NT2/D1 (cell line): ENCODE measurements at places on chromosomes 11 and 22.

DNA sequence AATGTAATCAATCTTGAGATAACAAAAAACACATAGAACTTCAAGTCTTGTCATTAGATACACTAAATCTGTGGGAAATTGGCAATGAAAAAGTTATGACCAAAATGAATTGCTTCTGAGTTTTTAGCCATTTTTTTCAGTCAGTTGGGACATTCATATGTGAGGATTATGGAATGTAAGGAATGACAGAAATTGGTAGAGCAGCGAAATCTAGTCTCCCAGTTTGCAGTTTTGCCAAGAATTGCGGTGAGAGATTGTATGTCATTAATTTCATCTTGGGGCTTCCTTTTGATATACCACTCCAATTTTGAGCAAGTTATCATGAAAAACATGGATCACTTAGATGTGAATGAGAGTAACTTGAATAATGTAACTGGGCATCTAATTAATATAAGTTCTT is 49.9 kb downstream of the SIK2 start:
- DNase-seq: no peak

GRCh38 chr11:106158406-106158805 is 80.9 kb downstream of the AASDHPPT start:
- no peak for DNase-seq

- peak; percentile 39 for DNase-seq
Observed at GRCh38 chr11:112289588-112290492, 29.2 kb upstream of the PLET1 start.

- DNase-seq: peak; percentile 77
Observed at GRCh38 chr11:111982019-111982464, 43.2 kb upstream of the DLAT start.

DNA sequence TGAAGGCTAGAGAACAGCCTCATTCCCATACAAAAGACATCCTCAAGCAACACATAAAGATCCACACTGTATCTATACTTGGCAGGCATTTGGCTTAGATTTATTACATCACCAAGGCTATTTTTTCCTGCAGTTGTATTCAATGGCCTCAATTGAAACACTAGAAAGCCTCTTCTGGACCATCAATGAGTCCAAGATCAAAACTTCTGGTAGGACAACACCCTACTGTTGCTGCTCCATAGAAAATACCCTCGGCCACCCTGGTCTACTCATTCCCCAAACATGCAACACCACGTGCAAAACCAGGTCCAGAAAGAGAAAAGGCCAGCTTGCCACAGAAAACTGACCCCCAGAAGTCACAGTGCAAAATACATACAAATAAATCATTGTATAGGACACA is 56.9 kb upstream of the CADM1 start:
- DNase-seq: no peak

DNA sequence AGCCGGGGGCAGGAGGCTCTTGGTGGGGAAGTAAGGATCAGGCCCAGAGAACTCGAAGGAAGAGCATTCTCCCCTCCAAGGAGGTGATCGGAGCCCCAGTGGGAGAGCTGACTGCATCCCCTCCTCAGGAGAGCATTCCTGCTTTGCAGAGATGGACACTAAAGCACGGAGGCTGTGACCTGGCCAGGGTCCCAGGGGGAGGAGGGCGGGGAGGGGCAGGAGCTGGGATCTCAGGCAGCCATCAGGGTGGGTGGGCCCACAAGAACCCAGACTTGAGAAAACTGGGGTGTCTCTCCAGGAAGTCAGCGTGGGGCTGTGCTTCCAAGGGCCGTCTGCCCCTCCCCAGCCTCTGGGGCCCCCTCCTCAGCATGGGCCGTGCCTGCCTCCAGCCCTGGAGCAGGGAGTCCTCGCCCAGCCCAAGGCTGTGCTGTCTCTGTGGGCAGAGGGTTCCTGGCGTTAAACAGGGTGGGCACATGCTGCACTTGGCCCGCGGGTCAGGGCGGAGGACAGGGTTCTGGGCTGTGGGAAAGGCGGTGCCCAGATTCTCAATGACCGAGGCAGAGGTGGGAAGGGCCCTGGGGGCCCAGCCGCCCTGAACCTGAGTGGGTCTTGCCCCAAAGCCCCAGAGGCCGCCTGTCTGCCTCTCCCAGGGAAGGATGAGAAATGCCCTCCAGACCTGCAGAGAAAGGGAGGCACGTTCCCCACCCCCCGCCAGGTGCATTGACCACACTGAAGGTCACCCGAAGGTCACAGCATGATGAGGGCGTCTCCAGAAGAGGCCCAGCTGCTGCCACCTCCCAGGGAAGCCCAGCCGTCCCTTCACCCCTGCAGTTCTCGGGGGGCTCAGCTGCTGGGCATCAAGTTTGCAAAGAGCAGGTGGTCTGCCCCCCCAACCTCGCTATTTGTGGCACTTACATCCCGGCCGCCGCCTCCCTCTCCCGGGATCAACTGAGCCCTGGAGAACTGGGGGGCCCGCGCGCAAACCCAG is 643 bp downstream of the CEND1 start:
- no peak for DNase-seq

DNA sequence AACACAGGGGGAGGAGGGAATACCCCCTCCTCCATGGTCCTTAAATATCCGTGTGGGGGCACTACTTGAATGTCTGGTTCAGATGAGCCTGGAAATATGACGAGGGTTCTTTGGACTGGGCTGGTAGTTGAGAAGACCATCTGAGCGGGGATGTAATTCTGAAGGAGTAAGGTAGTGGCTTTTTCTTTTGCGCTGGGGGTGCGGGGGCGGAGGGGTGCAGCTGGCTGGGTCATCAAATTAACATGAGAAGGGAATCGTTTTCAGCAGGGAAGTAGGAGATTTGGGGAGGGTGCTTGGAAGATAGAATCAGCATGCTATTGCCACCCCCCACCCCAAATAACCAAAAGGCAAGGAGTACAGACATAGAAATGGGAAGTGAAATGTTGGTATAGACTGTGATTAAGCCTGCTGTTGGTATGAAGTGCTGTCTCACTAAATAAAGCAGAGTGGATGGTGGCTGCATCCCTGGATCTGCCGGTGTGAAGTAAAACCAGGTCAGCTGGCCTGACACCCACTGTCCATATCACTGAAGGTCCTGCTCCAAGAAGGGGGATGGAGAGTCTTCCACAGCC is 121.9 kb upstream of the HSD17B12 start:
- no peak for DNase-seq

- DNase-seq: no peak
Observed at GRCh38 chr11:117642835-117643234, 154.2 kb downstream of the DSCAML1 start.

DNA sequence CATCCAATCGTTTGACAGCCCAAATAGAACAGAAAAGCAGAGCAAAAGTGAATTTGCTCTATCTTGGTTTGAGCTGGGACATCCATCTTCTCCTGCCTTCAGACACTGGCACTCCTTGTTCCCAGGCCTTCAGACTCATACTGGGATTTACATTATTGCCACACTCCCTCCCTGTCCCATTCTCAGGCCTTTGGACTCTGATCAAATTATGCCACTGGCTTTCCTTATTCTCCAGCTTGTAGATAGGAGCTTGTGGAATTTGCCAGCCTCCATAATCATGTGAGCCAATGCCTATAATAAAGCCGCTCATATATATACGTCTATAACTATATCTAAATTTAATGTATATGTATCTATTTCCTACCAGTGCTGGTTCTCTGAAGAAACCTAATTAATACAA is 568.3 kb upstream of the KIRREL3 start:
- no peak for DNase-seq
